Natural killer cell treated with Interleukin-12 subunit alpha and Interleukin-12 subunit beta and Interleukin-15 and Interleukin-18, amount 100 ng/mL, for 72 hours (primary cell): ENCODE measurements at places on chromosomes 1 and 21. TPM values are rescaled to one million over a fixed set of nuclear protein-coding genes. Genes with fewer than 3 reads are reported as not detected.
A peak's percentile ranks its signal among the peaks of the same experiment; 100 is the strongest.

GRCh38 chr1:87204441-87204840 lies 124.2 kb upstream of the LMO4 start:
- DNase-seq: no peak
- H3K36me3 ChIP-seq: no peaks in the 10 kb centered on the region
- H3K27me3 ChIP-seq: peaks cover 31% of the 10 kb centered on the region
- peaks cover 24% of the 10 kb centered on the region for H3K4me1 ChIP-seq
- no peak overlapping the region for H3K4me3 ChIP-seq

DNA sequence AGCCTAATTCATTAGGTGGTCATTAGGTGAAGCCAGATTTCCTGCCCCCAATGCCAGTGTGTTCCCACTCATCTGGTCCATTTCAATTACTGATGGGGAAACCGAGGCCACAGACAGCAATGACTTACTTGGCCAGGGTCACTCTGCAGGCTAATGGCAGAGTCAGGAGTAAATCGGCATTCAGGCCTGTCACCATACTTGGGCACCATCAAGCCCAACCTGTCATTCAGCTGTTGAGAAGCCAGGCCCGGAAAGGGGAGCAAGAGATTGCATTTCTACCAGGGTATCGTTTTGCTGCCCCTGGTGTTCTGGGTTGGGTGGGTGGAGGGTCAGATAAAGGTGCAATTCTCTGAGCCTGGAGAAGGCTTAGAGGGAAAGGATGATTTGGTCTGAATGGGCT lies 8.0 kb upstream of the TMEM61 start:
- no peaks in the 10 kb centered on the region for H3K36me3 ChIP-seq
- no peak for DNase-seq
- no peak overlapping the region for H3K27ac ChIP-seq
- H3K4me1 ChIP-seq: no peaks in the 10 kb centered on the region
- H3K27me3 ChIP-seq: peaks cover 36% of the 10 kb centered on the region

DNA sequence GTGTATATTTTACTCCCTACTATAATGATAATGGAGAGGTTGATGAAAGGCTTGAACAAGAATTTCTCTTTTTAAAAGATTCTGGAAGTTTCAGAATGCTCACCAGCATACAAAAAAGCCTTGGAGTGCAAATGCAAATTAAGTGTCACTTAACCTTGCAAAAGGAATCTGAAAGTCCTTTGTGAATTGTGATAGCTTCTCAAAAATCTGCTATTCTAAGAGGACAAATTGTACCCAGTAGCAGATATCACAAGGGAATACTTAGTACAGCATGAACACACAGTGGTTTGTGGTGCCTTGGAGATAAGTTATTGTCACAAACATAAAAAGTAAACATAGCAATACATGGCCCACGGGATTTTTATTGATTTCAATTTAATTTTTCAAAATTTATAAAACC lies 1208.3 kb upstream of the B3GALT2 start:
- peaks cover 4% of the 10 kb centered on the region for H3K36me3 ChIP-seq
- no peak overlapping the region for H3K4me3 ChIP-seq
- no peak for DNase-seq
- H3K4me1 ChIP-seq: no peaks in the 10 kb centered on the region
- no peak overlapping the region for H3K27ac ChIP-seq
- H3K27me3 ChIP-seq: no peaks in the 10 kb centered on the region

- H3K36me3 ChIP-seq: peaks cover 11% of the 10 kb centered on the region
- peak overlapping the region; percentile 81 for H3K27ac ChIP-seq
- H3K27me3 ChIP-seq: no peaks in the 10 kb centered on the region
- DNase-seq: peak; percentile 67
- H3K4me1 ChIP-seq: peaks cover 22% of the 10 kb centered on the region
- H3K4me3 ChIP-seq: peak overlapping the region; percentile 91
Observed at GRCh38 chr1:50977575-50978143, 7.6 kb downstream of the CDKN2C start.

DNA sequence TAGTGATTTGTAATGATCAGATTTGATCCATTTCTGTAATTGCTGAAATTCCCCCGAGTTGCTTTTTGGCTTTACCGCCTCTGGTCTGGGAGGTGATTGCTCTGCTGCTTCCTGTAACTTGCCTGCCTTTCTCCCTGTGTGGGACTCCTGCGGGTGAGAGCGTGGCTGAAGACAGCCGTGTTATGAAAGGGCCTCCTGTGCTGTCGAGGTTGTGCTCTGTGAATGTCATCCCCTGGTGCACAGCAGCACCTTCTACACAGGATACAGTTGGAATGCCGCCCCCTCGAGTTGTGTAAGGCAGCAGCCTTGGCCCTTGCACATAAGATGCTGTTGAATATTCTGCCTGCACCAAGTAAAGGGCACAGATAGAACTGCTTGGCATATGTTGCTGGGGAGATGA lies 5.9 kb downstream of the SOD1 start:
- DNase-seq: peak; percentile 65
- H3K36me3 ChIP-seq: peaks cover 42% of the 10 kb centered on the region
- H3K27me3 ChIP-seq: no peaks in the 10 kb centered on the region
- peaks cover 46% of the 10 kb centered on the region for H3K4me1 ChIP-seq
- peak overlapping the region; percentile 78 for H3K4me3 ChIP-seq
- H3K27ac ChIP-seq: peak overlapping the region; percentile 83

- H3K4me1 ChIP-seq: no peaks in the 10 kb centered on the region
- no peak overlapping the region for H3K4me3 ChIP-seq
- no peaks in the 10 kb centered on the region for H3K36me3 ChIP-seq
- DNase-seq: no peak
Observed at GRCh38 chr1:7294636-7295035, 476.5 kb upstream of the VAMP3 start.

DNA sequence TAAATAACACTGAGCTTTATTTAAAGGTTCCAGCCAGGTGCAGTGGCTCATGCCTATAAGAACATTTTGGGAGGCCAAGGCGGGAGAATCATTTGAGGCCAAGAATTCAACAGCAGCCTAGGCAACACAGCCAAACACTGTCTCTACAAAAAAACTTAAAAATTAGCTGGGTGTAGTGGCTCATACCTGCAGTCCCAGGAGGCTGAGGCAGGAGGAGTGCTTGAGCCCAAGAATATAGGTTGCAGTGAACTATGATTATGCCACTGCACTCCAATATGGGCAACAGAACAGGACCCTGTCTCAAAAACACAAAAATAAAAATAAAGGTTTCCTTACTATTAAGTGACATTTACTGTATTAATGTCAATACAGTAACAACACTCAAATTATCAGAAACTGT lies 2.1 kb downstream of the TAF12 start:
- peaks cover 32% of the 10 kb centered on the region for H3K4me1 ChIP-seq
- no peaks in the 10 kb centered on the region for H3K27me3 ChIP-seq
- peak overlapping the region; percentile 100 for H3K4me3 ChIP-seq
- DNase-seq: no peak
- peaks cover 10% of the 10 kb centered on the region for H3K36me3 ChIP-seq

DNA sequence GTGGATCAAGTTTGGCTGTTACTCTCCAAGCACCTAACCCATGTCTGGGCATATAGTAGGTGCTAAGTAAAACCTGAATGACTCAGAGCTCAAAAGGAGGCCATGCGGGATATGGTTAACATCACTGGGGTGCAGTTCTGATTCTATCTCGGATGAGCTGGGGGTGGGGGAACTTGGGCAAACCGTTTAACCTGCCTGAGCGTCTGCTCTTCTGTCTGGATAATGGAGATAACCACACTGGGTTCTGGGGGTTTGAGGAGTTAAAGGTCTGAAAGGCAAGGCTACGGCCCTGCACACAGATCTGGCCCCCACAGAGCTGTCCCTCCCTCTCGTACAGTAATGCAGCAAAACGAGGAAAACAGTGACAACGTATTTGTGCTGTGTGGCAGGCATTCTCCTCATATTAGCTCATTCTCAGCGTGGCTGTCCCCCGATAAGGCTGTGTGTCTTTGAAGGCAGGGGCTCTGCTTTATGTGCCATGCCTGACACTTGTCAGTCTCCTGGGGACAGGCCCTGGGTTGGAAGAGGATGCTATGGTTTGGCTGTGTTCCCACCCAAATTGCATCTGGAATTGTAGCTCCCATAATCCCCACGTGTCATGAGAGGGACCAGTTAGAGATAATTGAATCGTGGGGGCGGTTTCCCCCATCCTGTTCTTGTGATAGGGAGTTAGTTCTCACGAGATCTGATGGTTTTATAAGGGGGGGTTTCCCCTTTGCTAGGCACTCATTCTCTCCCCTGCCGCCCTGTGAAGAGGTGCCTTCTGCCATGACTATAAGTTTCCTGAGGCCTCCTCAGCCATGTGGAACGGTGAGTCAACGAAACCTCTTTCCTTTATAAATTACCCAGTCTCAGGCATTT lies 6.8 kb upstream of the ALDH4A1 start:
- peak overlapping the region; percentile 54 for H3K27ac ChIP-seq
- peaks cover 20% of the 10 kb centered on the region for H3K4me1 ChIP-seq
- DNase-seq: no peak

DNA sequence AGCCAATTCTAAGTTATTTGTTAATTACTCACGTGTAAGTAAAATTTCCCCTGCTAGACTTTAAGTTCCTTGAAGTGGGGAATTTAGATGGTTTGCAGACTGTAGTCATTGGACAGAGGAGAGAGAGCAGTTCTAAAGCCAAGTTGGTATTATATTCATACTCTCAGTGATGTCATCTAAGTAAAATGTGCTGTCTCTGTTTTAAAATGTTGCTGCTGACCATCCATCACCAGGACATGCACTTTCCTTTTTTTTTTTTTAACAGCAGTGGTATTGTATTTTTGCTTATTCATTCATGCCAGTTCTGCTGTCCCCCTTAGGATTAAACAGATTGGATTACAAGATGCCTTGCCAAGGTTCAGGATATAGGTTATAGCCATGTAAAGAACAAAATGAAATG lies 2.3 kb downstream of the TTLL7 start:
- DNase-seq: no peak
- no peak overlapping the region for H3K4me3 ChIP-seq
- no peaks in the 10 kb centered on the region for H3K36me3 ChIP-seq
- H3K4me1 ChIP-seq: peaks cover 10% of the 10 kb centered on the region
- peaks cover 68% of the 10 kb centered on the region for H3K27me3 ChIP-seq

DNA sequence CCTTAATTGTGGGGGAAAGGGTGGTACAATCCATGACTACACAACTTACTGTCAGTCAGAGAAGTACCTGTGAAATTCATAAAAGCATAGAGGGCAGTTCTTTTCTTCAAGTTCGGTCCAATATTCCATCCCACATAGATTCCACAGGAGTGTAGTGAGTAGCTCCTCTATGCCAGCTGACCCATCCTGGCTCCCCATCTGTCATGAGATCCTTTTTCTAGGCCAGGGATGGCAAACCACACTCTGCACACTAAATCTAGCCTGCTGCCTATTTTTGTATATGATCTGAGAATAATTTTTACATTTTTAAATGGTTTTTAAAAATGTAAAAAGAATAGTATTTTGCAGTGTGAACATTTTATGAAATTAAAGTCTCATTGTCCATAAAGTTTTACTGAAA lies 107.0 kb upstream of the TSPAN2 start:
- no peaks in the 10 kb centered on the region for H3K36me3 ChIP-seq
- no peak overlapping the region for H3K27ac ChIP-seq
- DNase-seq: no peak
- H3K4me1 ChIP-seq: no peaks in the 10 kb centered on the region
- H3K27me3 ChIP-seq: peaks cover 60% of the 10 kb centered on the region
- H3K4me3 ChIP-seq: no peak overlapping the region

DNA sequence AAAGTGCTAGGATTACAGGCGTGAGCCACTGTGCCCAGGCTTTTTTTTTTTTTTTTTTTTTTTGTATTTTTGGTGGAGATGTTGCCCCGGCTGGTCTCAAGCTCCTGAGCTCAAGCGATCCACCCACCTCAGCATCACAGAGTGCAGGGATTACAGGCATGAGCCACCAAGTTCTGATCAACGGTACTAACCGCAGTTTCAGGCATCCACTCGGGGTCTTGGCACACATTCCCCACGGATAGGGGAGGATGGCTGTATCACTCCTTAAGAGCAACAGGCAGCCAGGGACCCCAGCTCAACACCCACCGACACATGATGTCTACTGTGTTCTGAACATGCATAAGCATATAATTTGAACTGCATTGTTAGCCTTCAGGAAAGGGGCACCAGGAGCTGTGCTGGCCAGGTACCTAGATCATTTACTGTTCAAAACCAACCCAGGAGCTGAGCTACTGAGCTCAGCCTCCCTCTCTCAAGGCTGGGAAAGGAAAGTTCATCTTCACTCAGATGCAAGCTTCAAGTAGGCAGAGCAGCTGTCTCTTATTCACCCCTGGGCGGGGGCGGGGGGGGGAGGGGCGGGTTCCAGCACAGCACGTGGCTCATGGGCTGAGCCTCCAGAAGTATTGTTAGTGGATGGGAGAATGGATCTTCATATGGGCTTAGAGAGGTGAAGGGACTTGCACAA lies 24.7 kb downstream of the CAPZB start:
- no peaks in the 10 kb centered on the region for H3K27me3 ChIP-seq
- no peak overlapping the region for H3K4me3 ChIP-seq
- no peak for DNase-seq
- H3K36me3 ChIP-seq: no peaks in the 10 kb centered on the region

DNA sequence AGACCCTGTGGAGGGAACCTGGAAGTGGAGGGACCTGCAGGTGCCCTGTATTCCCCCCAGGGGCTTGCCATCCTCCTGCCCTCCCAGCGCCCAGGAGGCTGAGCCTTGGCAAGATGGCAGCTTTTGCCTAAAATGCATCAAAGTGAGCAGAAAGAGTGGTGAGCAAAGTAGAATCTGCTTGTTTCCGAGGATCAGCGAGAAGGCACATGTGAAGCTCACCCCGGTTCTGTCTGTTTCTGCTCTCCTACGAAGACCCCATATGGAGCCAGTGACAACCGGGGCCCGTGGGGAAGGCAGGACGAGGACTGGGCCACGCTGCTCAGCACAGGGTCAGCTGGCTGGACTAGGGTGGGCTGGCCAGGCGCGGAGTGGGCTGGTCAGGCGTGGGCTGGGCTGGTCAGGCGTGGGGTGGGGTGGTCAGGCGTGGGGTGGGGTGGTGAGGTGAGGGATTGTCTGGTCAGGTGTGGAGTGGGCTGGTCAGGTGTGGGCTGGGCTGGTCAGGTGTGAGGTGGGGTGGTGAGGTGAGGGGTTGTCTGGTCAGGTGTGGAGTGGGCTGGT lies 5.2 kb upstream of the FNDC10 start:
- H3K27ac ChIP-seq: peak overlapping the region; percentile 75
- H3K36me3 ChIP-seq: no peaks in the 10 kb centered on the region
- DNase-seq: no peak
- peaks cover 10% of the 10 kb centered on the region for H3K4me1 ChIP-seq

PPIE gene
- 60.0 TPM for total RNA-seq

COL11A1 gene
- not detected for total RNA-seq

RGSL1 gene
- not detected for total RNA-seq

UAP1 gene
- 24.3 TPM for total RNA-seq
